Cardiac atrium fibroblast (primary cell): ENCODE measurements at places on chromosomes 6 and 20. TPM values are rescaled to one million over a fixed set of nuclear protein-coding genes. Genes with fewer than 3 reads are reported as not detected.

LHFPL5 gene
- total RNA-seq, result not detected in 2 replicates

BTNL2 gene
- total RNA-seq, result not detected in 2 replicates

RAET1G gene
- 0.97 TPM in 1 of 2 replicates, not detected in the other for total RNA-seq

HFE gene
- 6.5 and 19.0 TPM in 2 replicates for total RNA-seq

SNX21 gene
- total RNA-seq, result 33.6 and 41.5 TPM in 2 replicates

SLC2A4RG gene
- total RNA-seq, result 36.9 and 58.5 TPM in 2 replicates

FILIP1 gene
- 2.7 and 5.7 TPM in 2 replicates for total RNA-seq

BPI gene
- not detected in 2 replicates for total RNA-seq

TTK gene
- total RNA-seq, result 2.9 and 11.2 TPM in 2 replicates

RAET1L gene
- not detected in 2 replicates for total RNA-seq

LY6G5C gene
- not detected in 2 replicates for total RNA-seq

PNRC1 gene
- total RNA-seq, result 124 and 132 TPM in 2 replicates

CRIP3 gene
- not detected in 2 replicates for total RNA-seq

EMILIN3 gene
- total RNA-seq, result 0.18 TPM in 1 of 2 replicates, not detected in the other

AKAP12 gene
- 89.6 and 116 TPM in 2 replicates for total RNA-seq

TMEM74B gene
- total RNA-seq, result 1.1 and 1.5 TPM in 2 replicates

RAET1E gene
- total RNA-seq, result 0.18 and 0.49 TPM in 2 replicates

TSPO2 gene
- total RNA-seq, result not detected in 2 replicates

GPX5 gene
- not detected in 2 replicates for total RNA-seq

PCSK2 gene
- not detected in 2 replicates for total RNA-seq

OR2B6 gene
- not detected in 2 replicates for total RNA-seq

ZSCAN23 gene
- total RNA-seq, result 0.36 and 0.81 TPM in 2 replicates

SEMG1 gene
- not detected in 2 replicates for total RNA-seq

WFDC12 gene
- not detected in 2 replicates for total RNA-seq

TNF gene
- total RNA-seq, result 0.16 and 0.54 TPM in 2 replicates

RALGAPA2 gene
- 4.5 and 8.1 TPM in 2 replicates for total RNA-seq

MCCD1 gene
- not detected in 2 replicates for total RNA-seq

PRR18 gene
- not detected in 2 replicates for total RNA-seq

ARHGAP40 gene
- not detected in 2 replicates for total RNA-seq

COL9A1 gene
- not detected in 2 replicates for total RNA-seq

SLC26A8 gene
- not detected in 2 replicates for total RNA-seq

CCN6 gene
- total RNA-seq, result 0.16 TPM in 1 of 2 replicates, not detected in the other

YTHDF1 gene
- total RNA-seq, result 19.3 and 21.9 TPM in 2 replicates

ECT2L gene
- under 0.01 TPM in 1 of 2 replicates, not detected in the other for total RNA-seq

RIPPLY2 gene
- not detected in 2 replicates for total RNA-seq

BPIFA2 gene
- total RNA-seq, result not detected in 2 replicates

SLC22A3 gene
- 3.2 and 3.4 TPM in 2 replicates for total RNA-seq

GSTA2 gene
- total RNA-seq, result not detected in 2 replicates

TREM1 gene
- 0.36 and 8.6 TPM in 2 replicates for total RNA-seq

B3GALT4 gene
- total RNA-seq, result 2.3 and 3.6 TPM in 2 replicates

PEX3 gene
- total RNA-seq, result 8.3 and 10.2 TPM in 2 replicates

TCF21 gene
- 53.0 and 55.2 TPM in 2 replicates for total RNA-seq

OR2J3 gene
- not detected in 2 replicates for total RNA-seq

CST4 gene
- not detected in 2 replicates for total RNA-seq

ANKEF1 gene
- under 0.01 and 0.16 TPM in 2 replicates for total RNA-seq

HEY2 gene
- total RNA-seq, result not detected in 2 replicates

OR12D2 gene
- not detected in 2 replicates for total RNA-seq

OVOL2 gene
- not detected in 2 replicates for total RNA-seq

MUC22 gene
- total RNA-seq, result not detected in 2 replicates

OPRM1 gene
- total RNA-seq, result not detected in 2 replicates

C20orf202 gene
- not detected in 2 replicates for total RNA-seq

HMGN3 gene
- 40.4 and 71.4 TPM in 2 replicates for total RNA-seq

POU3F2 gene
- total RNA-seq, result not detected in 2 replicates

AIF1 gene
- total RNA-seq, result not detected in 2 replicates
